Lower leg skin (tissue), 4 donors: ENCODE measurements at places on chromosomes 6 and 20. TPM values are rescaled to one million over a fixed set of nuclear protein-coding genes. Genes with fewer than 3 reads are reported as not detected.

Gene FERMT1
- total RNA-seq, result 28.4 TPM

Gene PRKN
- 7.7 TPM for total RNA-seq

Gene KIF16B
- total RNA-seq, result 22.2 TPM

Gene ADGRF1
- 0.13 TPM for total RNA-seq

Gene GPR63
- total RNA-seq, result 0.34 TPM

Gene SIRPB1
- 2.6 TPM for total RNA-seq

Gene PSMB9
- 25.4 TPM for total RNA-seq

Gene WFDC5
- total RNA-seq, result 533 TPM

Gene FNDC11
- total RNA-seq, result not detected

Gene SSTR4
- not detected for total RNA-seq

Gene TREML1
- total RNA-seq, result not detected

Gene MTFR2
- total RNA-seq, result 0.49 TPM

Gene LPA
- not detected for total RNA-seq

Gene MYO6
- 32.1 TPM for total RNA-seq

Gene TFAP2A
- 63.5 TPM for total RNA-seq

Gene PHACTR3
- 6.6 TPM for total RNA-seq

Gene PHACTR1
- total RNA-seq, result 1.5 TPM

Gene LGSN
- total RNA-seq, result not detected

Gene NKAIN2
- total RNA-seq, result 0.37 TPM

Gene PROCR
- total RNA-seq, result 32.2 TPM

Gene NMBR
- total RNA-seq, result not detected

Gene CGA
- 0.59 TPM for total RNA-seq

Gene PPP1R3G
- 3.2 TPM for total RNA-seq
